ENCODE measurements at places on chromosomes 1 and 21.

DNA sequence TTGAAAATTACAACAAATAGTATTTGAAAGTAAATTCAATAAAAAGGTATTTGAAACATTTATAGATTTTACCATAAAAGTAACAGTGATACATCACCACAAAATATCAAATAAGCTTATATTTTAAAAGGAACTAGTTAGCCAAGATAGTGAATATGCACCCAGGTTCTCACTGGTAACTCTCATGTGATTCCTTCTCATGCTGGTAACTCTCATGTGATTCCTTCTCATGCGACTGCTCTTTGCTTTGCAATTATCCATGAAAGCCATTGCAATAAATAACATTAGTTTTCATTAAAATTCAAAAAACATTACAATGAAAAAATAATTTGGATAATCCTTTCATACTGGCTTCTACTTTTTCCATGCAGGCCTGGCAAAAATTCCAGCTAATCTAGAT, 75.4 kb downstream of the AHCTF1 start:
- no peak for DNase-seq

DNA sequence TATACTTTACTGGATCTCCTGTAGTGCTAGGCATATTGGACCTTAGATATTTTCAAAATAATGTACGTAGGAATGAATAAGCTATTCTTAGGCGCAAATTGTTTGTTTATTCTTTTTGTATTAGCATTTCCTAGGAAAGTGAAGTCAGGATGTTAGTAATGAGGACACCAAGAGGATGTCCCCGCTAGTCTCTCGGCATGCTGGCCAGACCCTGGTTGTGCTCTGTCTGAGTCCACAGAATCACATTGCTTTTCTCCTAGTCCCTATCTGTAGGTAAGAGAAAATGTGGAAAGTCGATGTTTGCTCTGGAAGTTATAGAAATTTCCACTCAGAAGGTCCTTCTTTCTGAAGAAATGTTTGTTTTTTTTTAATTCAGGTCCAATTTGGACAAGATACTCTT, 31.1 kb downstream of the DNM3 start:
- DNase-seq: no peak

DNA sequence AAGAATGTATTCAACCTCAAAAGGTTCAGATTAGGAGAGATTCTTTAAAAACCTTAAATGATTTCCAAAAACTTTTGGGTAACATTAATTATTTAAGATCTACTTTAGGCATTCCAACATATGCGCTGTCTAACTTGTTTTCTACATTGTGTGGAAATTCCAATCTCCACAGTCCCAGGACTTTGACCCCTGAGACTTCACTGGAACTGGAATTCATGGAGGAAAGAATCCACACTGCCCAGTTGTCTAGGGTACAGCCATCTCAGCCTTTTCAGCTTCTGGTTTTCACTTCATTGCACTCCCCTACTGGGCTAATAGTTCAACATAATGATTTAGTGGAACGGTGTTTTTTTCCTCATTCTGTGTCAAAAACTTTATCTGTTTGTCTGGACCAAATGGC, 161.5 kb downstream of the IER5 start:
- no peak for DNase-seq

DNA sequence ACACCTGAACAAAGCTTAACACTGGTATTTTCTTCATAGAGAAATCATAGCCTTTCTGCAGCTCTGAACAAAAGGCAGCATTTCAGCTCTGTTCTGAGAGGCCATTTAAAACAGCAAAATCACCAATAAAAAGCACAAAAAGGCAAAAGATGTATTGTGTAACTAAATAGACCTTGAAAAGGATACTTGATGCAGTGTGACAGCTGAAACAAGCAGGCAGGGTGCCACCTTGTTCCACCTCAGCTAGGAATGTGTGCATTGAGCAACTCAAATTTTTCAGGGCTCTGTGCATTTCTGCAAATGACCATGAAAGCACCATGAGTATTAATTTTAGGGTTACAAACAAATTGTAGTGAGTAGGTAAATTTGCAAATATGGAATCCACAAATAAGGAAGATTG, 65.8 kb downstream of the RHOU start:
- DNase-seq: no peak

- DNase-seq: no peak
Observed at GRCh38 chr1:67635055-67635809, 49.8 kb upstream of the GADD45A start.

- DNase-seq: no peak
Observed at GRCh38 chr1:111878649-111879048, 110.8 kb downstream of the KCND3 start.

GRCh38 chr1:185980891-185981290, 246.7 kb downstream of the HMCN1 start:
- DNase-seq: no peak

GRCh38 chr1:52602856-52603600, 857 bp downstream of the GPX7 start:
- DNase-seq: no peak

DNA sequence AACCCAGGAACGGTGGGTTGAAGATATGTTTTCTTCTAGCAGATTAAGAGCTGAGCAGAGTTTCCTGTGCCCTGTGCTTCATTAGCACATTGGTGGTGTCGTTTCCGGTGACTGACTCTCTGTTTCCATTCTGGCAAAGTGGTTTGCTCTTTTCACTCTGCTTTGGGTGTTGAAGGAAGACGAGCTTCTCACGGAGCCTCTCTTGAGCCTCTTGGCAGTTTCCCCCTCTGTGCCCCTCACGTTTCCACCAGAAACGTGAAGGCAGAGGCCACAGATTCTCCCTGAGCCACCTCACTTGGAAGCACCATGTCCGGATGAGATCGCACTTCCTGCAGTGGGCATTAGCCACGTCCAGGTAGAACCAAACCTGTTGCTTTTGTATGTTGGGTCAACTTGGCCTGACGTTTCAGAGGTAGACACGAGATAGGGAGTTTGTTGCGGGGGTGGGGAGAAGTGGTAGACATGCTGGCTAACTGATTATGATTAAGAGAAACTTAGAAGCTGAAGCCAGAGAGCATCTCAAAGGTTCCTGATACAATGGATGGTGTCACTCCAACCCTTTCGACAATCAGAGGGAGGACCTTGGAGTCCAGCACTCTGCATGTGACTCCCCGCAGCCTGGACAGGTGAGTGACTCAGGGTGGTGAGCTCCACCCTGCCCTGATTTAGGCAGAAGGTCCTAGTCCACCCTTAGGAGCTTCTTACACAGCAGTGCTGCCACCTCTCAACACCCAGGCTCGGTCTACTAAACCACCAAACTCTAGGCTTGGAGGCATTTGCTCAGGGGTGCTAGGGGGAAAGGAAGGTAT, at the start of gene LAX1:
Gene LAX1, plus strand, starts transcription at position 155 of the 809 bp plus-strand sequence. Its CDS starts 383 bp downstream, at position 538.
- DNase-seq: no peak

- DNase-seq: no peak
Observed at GRCh38 chr1:47180603-47181094, 9.2 kb downstream of the PDZK1IP1 start.

DNA sequence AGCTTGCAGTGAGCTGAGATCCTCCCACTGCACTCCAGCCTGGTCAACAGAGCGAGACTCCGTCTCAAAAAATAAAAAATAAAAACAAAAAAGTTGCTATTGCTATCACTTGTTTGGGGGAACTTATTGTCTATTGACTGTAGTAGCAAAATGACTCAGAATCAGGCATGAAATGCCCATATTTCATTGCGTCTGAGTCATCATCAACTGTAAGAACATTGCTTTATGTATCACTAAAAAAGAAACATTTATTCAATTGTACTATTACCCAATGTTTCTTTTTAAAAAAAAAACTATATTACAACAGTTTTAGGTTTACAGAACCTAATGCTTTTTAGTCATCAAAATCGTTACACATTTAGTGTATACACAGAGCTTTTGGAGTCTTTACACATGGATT, 91.0 kb upstream of the FMN2 start:
- DNase-seq: no peak

DNA sequence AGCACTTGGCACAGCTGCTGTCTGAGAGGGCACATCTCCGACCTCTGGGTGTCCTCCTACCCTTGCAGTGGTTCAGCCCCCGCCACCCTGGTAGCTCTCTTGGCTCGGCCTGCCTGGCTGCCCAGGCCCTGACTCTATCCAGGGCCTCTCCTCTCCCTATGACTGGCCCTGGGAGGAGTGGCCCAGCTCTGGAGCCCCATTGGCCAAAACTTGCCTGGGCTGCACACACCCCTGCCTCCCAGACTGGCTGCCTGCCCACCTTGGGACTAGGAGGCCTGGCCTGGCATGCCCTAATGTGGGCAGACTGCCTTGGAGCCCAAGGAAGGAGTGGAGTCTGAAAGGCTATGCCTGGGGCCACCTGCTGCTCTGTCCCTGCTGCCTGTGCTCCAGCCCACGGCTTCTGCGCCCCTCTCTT, 33.6 kb downstream of the ACOT11 start:
- no peak for DNase-seq

DNA sequence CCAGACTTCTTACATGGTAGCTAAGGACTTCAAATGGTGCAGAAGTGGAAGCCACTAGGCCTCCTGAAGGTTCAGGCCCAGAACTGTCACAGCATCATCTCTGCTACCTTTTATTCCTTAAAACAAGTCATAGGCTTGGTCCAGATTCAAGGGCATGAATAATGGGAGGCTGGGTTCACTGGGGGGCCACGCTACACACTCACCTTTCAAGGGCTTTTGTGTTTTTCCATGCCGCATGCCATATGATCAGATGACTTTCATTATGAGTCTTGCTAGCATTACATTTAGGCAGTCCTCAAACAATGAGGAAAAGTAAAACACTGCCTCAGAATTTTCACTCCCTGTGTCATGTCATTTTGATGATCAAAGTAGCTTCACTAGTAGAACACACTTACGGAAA, 83.4 kb downstream of the VPS26C start:
- DNase-seq: no peak

DNA sequence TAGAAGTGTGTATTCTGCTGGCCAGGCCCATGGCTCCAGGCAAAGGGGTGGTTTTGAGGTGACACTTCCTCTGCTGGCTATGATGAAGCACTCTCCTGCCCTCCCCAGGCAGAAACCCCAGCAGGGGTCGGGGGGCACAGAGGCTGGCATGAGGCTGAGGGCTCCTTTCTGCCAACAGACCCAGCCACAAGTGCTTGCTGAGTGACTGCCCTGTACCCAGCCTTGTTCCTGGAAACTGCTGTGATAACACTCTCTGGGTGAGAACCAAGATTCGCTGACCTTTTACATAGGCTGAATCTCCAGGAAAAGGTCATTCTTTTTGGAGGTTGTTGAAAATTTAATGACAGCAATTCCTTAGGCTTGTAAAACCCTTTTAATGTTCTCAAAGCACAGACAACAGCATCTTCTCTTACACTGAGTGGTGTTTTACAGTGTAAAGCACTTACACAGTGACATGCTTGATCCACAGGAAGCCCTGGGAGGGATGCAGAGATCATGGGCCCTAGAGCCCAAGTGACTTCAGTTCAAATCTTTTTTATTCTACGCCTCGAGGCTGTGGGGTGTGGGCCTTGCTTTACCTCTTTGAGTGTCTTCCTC, 155.5 kb upstream of the FGGY start:
- DNase-seq: no peak

DNA sequence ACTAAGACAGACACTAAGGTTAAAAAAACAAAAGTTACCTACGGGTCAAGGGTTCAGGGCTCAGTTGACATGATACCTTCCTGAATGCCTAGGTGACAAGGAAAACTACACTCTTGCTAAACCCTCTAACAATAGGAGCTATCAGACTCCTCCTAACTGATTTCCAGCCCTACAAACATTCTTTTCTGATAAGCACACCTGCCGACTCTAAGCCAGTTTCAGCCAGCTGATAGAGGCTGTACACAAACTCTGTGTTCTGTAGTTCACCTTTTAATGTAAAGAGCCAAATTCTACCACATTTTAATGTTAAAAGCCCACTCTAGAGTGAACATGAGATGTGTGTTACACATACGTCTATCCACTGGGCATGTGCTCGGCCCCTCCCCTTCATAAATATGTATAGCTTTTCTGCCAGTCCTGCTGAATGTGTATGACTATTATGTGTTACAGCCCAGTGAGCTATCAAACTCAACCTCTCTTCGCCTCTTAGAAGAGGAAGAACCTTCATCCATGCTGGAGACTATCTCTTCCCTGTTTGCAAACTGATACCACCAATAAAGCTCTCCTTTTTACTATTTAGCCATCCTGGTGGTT, 40.0 kb upstream of the FAM163A start:
- DNase-seq: no peak

GRCh38 chr1:86965012-86965826, 50.8 kb downstream of the HS2ST1 start:
- peak; percentile 0 for DNase-seq

- no peak for DNase-seq
Observed at GRCh38 chr1:8625491-8625890, 191.9 kb downstream of the RERE start.

- DNase-seq: peak; percentile 75
Observed at GRCh38 chr1:245874942-245875580, 632.0 kb downstream of the SMYD3 start.

GRCh38 chr1:14371771-14372497, 226.6 kb upstream of the KAZN start:
- no peak for DNase-seq

- peak; percentile 32 for DNase-seq
Observed at GRCh38 chr1:179016706-179017382, 8.8 kb upstream of the FAM20B start.

- DNase-seq: no peak
Observed at GRCh38 chr21:25489673-25490072, 117.6 kb downstream of the MRPL39 start.

GRCh38 chr1:68503085-68503484, 6.2 kb upstream of the DEPDC1 start:
- DNase-seq: no peak

- DNase-seq: no peak
Observed at GRCh38 chr1:180387413-180387812, 115.0 kb downstream of the ACBD6 start.

- DNase-seq: no peak
Observed at GRCh38 chr1:183783342-183783741, 21.6 kb upstream of the RGL1 start.

DNA sequence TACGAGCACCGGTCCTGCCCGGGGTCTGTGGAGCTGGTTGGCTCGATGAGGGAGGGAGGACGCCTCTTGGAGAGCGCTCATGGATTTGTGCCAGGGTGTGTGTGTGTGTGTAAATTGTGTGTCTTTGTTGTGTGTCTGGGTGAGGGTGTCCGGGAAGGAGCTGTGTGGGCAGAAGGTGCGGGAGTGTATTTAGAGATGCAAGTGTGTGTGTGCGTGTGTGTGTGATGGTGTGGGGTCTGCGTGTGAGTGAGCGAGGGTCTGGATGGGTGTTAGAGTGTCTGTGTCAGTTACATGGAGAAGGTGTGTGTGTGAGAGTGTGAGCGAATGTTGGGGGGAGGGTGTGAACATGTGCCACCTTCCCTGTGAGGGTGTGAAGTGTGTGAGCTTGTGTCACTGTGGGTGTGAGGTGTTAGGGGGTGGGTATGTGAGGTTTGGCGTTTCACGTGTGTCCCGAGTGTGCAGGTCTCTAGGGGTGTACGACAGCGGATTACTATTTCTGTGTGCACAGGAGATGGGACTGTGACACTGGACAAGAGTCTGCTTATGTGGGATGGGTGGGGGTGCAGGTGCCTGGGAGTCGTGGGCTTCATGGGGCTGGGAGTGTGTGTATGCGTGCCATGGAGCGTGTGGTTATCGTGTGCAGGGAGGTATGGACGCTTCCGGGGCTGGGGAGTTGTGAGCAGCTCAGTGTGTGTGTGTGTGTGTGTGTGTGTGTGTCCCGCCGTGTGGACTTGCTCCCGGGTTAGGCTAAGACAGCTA, 880 bp downstream of the IGSF21 start:
- peak; percentile 46 for DNase-seq

GRCh38 chr1:151891512-151891911, 17.8 kb downstream of the THEM4 start:
- no peak for DNase-seq
